ENCODE measurements at places on chromosomes 11 and 22.
A peak's percentile ranks its signal among the peaks of the same experiment; 100 is the strongest.

- DNase-seq, result no peak
Observed at GRCh38 chr11:8717876-8718753, 35.5 kb downstream of the RPL27A start.

DNA sequence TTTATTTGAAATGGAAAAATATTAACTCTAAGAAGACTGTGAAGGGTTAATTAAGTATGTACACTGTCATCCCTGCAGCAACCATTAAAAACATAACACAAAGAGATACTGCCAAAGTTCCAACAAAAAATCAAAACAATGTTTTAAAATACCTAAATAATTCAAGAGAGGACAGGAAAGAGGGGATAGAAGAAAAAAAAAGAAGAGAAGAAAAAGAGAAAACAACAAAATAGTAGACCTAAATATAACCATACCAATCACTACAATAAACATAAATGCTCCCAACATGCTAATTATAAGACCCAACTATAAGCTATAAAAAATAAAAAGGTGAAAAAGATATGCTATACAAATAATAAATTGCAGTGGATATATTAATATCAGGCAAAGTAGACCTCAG lies 20.1 kb downstream of the GNB1L start:
- DNase-seq, result no peak

DNA sequence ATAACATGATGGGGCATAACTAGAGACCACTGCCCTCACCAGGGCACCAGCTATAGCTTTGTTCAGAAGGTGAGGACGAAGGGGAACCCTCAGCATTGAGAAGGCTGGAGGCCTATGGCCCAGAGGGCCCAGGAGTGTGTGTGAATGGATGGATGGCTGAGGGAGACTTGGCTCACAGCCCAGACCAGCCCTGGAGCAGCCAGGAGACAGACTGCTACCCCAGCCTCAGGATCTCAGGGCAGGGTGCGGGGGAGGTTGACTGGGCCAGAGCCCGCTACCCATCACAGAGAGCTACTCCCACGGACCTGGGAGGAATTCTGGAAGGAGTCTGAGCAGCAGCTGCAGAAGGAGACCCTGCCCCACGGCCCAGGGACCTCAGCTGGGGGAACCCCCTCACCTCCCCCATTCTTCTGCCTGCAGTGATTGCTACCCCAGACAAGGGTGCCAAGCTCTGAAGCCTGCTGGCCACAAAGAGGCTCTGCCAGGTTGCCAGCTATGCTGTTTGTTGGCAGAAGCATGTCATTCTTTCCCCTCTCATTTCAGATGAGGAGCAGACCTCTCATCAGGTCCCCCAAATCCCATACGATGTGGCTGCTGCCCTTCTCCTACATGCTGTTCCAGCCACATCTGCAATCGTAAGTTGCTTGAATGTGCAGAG lies 5.4 kb upstream of the CSDC2 start:
- no peak for DNase-seq

GRCh38 chr22:48554893-48555572 lies 1272.6 kb downstream of the BRD1 start:
- DNase-seq, result no peak

GRCh38 chr11:95780544-95780943 lies 9.0 kb downstream of the FAM76B start:
- no peak for DNase-seq

- no peak for DNase-seq
Observed at GRCh38 chr11:97502201-97502600, 1112.4 kb downstream of the JRKL start.

DNA sequence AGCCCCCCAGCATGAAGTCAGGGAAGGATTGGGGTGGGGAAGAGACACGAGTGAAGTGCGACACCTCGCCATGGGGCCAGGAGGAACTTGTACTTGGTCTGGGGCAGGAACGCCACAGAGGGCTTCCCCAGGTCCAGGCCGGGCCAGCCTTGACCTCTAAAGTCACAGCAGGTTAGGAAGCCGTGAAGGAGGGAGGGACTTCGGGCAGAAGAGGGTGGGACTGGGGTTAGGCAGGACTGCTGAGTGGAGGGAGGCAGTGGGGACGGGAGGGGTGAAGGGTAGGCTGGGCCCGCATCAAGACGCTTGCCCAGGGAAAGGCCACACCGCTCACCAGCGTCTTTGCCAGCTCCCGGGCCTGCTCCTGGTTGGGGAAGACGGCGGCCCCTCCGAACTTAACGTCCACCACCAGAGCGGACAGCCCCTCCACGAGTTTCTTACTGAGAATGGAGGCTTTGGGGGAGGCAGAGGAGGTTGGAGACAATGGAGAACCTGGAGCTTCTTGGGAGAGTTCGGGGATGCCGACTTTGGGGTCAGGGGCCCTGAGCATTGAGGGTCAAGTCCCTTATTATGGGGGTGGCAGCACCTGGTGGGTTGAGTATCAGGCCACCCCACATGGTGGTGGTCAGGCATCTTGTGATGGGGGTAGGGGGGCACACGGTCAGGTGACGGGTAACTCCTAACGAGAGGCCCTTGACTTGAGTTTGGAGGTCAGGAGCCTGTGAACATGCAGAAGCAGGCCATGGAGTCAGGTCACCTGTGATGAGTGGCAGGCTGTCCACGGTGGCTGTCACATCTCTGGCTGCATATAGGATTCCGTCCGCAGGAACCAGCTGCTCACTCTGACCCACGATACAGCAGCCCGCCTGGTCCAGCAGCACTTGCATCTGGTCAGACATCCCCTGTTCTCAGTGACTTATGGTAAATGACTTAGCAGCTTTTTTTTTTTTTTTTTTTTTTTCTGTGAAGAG lies 1.7 kb upstream of the SCO2 start:
- no peak for DNase-seq

- DNase-seq, result no peak
Observed at GRCh38 chr11:57566905-57567514, 462 bp downstream of the UBE2L6 start.

DNA sequence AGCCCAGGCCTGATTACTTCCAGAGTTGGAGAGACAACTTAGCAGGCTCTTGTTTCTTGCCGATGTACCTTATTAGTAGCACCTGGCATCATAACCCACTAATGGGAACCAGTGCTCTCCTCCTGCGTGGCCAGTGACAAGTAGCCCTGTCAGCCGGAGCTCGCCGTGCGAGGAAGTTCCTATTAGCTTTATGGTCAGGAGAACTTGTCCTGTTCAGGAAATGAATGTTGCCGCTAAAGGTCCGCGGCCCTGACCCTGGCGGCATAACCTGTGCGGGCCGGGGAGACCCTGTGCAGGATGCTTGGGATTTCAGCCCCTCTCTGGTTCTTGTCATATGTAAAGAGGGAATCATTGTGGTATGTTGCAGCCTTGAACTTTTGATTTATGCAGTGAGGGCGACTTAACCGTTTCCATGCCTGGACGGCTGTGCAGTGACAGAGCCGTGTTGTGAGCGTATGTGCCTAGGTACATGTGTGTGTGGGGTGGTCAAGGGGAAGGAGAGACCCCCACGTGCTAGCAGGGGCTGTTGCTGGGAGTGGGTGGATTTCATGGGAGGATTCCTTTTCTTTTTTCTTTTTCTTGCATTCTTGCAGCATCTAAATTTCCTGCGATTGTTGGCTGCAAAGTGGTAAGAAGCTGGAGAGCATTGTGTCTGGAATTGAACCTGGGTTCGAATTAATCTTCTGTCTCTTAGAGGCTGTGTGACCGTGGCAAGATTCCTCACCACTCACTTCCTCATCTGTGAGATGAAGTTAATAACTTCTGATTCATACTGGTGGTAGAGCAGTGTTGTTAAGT lies 15.2 kb downstream of the ZBTB16 start:
- DNase-seq, result no peak

GRCh38 chr22:26174280-26174679 lies 5.0 kb downstream of the SEZ6L start:
- DNase-seq, result no peak

GRCh38 chr11:47374720-47375019 lies 3.7 kb downstream of the SPI1 start:
- no peak for DNase-seq

DNA sequence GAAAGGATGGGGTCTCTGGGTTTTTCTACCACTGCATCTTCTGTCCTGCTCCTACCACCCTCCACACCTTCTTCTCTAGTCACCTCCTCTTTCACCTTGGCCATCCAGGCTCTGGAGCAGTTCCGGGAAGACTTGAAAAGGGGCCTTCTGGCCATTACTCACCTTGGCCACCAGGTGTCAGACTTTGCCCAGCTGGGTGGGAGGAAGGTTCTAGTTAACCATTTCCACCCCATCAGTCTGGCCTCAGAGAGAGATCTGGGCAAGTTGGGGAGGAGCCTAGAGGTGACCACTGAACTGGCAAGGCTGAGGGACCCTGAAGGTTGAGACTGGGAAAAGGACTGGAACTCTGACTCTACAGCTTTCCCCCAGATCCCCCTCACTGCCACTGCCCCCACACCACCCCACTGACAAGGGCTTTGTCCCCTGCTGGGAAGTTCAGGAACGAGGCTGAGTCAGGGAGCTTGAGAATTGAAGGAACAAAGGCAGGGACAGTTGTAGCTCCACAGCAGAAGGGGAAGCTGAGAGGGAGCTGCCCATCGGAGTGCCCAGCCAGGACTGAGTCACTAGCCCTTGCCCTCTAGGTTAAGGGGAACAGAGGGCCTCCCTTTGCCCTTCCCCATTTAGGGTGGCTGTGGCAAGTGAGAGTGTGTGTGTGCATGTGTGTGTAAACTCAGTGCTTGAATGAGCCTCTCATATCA lies 3.7 kb upstream of the POLD4 start:
- DNase-seq, result no peak

DNA sequence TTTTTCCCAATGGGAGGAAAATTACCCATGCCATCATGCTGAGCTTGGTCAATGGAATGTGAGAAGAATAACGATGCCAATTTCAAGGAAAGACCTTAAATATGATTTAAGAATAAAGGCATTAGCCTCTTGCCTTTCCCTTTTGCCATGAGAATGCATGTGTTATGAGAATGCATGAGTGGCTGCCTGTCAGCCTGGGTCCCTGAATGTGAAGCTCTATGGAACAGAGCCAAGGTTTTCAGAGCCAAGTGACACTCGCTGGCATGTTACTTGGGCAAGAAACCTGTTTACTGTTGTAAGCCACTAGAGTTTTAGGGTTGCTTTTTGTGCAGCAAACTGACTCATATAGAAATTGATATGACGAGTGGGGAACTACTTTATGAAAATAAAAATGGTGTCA lies 75.7 kb downstream of the JRKL start:
- DNase-seq, result no peak

GRCh38 chr11:45181193-45181888 lies 34.9 kb downstream of the PRDM11 start:
- DNase-seq, result no peak

GRCh38 chr11:75810637-75811390 lies 4.2 kb upstream of the UVRAG start:
- no peak for DNase-seq

GRCh38 chr11:116505298-116506262 lies 267.2 kb downstream of the BUD13 start:
- DNase-seq, result no peak

- no peak for DNase-seq
Observed at GRCh38 chr11:77207618-77208313, 79.7 kb downstream of the MYO7A start.

- DNase-seq, result no peak
Observed at GRCh38 chr22:17369439-17370025, at the start of gene CECR2. Gene CECR2 (plus strand): TSS chr22:17369460. CDS start chr22:17369784, 324 bp downstream.

- DNase-seq, result peak; percentile 41
Observed at GRCh38 chr11:96341211-96342013, 1.6 kb downstream of the MAML2 start.

- no peak for DNase-seq
Observed at GRCh38 chr11:6505577-6506240, 8.6 kb downstream of the DNHD1 start.

DNA sequence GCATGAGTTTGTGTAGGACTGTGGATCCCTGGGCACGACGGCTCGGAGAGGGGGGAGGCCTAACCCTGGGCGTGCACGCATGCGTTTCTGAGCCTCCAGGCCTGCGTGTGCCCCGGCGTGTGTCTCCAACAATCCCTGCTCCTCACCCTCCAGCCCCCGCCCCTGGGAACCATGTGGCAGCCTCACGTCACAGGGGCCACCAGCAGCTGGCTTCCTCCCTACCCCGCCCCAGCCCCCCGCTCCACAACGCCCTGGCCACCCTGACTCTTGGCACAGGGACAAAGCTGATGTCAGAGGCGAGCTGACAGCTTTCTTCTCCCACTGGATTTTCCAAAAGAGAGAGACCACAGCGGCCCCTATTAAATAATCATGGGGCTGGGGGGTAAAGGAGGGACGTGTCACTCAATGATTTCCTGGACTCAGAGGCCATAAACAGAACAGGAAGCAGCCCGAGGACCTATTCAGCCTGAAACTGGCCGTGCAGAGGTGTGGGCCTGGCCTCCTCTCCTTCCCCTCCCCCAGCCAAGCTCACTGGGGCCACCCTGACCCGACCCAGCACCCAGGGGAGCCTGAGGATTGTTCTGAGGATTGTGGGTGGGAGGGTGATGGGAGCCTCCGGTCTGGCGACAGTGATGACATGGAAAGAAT lies 6.8 kb upstream of the LIF start:
- DNase-seq, result no peak

- no peak for DNase-seq
Observed at GRCh38 chr11:9002920-9003572, 755 bp downstream of the NRIP3 start.

DNA sequence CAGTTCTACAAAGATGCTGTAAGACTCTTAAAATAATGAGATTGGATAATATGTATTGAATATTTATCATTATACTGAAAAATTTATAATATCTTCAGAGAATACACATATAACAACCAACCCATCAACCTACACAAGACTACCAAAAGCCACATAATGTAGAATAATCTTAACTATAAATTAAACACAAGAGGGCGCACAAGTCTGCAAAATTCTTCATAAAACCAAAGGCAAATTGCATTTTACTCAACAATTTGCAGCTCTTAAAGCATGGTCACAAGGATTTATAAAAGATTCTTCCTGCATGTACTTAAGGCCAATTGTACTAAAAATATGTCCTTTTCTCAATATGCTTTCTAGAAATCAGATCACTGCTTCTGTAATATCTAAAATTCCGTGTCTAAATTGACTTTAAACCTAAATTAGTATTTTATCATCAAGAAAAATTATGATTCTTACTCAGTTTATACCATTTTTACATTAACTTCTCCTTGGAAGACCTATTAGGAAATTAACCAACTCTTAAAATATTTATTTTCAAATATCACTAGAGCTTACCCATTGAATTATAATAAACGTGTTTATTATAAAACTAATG lies 79.0 kb downstream of the TTC28 start:
- DNase-seq, result no peak

GRCh38 chr11:36069576-36070212 lies 125.8 kb downstream of the LDLRAD3 start:
- no peak for DNase-seq

DNA sequence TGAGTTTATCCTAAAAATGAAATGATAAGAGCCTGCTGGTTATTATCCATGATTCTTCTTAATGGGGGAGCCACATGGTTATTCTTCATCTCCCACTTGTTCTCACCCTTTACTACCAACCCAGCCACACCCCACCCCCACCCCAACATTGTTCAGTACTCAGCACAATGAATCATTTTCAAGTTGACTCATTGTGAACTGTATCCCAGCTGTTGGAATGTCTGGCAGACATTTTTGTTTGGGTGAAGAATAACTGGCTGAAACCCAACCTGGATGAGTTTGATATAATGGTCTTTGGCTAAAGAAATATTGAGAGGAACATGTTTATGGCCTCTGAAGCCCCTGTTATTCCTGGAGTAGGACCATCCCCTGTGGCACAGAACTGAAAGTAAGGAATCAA lies 136.2 kb downstream of the ELP4 start:
- no peak for DNase-seq

- no peak for DNase-seq
Observed at GRCh38 chr11:17579451-17579850, 32.4 kb downstream of the OTOG start.

All from stimulated activated CD8-positive, alpha-beta memory T cell treated with anti-CD3 and anti-CD28 coated beads, Interleukin-7, amount 100 ng/mL, for 48 hours (primary cell).